Stimulated activated CD4-positive, alpha-beta T cell treated with anti-CD3 and anti-CD28 coated beads, TNF-alpha, amount 100 ng/mL, for 4 hours (primary cell): ENCODE measurements at places on chromosomes 12 and 14.

- DNase-seq, result no peak
Measured at GRCh38 chr12:118742431-118742830, 238.9 kb upstream of the SRRM4 start.

DNA sequence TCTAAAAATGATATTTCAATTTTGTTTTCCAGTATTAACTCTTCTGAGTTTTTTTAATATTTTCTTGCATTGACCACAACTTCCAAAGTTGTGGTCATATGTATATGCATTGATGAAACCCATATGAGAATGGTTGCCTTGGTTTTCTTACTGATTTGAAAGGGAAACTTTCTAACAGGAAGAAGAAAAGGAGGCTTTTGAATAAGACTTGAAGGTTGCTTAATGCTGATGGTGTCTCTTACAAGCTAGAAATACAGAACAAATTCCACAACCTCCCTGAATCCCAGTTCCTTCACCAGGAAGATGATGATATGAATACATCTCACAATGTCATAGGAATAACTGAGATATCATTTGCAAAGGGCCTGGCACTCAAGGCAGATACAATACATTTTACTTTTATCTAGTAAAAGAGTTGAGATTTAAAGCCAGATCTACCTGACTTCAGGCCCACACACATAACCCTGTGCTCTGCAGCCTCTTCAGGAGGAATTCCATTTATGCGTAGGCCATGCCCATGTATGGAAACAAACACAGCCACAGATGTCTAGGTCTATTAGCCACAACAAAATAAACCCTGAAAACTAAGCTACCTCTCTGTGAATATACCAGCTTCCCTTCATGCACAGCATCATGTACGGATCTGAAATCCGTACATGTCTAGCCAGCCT lies 165.4 kb upstream of the PLEKHG7 start:
- no peak for DNase-seq

DNA sequence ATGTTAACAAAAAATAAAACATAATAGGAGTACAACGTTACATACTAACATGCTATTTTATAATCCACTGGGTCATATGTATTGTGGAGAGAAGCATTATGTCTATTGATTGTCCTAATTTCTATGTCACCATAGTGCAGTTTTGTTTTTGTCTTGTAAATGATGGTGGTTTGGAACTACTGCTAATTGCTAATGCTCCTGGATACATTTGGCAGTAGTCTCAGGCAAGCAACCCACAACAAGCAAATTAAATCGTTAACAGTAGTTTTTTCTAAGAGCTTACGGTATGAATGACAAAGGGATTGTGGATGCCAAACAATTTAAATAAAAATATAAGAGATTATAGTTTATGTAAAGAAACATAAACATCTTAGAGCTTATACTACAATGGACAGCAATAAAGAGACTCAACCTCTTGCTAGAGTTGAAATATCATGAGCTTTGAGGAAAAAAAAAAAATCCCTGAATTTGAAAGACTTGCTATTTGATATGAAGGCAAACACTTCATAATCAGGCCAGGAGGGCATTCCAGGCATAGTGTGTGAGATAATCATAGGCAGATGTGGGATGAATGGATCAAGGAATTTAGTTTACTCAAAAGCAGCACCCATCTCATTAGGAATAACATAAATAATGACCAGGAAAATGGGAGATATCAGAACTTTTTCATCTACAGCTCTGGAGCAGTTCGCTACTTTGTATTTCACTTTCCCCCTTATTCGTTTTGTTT lies 181.3 kb downstream of the CCDC59 start:
- no peak for DNase-seq

- DNase-seq, result no peak
Measured at GRCh38 chr14:101960225-101960624, 4.1 kb upstream of the DYNC1H1 start.
